ENCODE measurements at places on chromosomes 5 and 9.

GRCh38 chr5:10874541-10874940 lies 113.5 kb upstream of the DAP start:
- no peak for DNase-seq

- no peak for DNase-seq
These were observed 30.3 kb upstream of the HMGCR start for GRCh38 chr5:75306746-75307145.

DNA sequence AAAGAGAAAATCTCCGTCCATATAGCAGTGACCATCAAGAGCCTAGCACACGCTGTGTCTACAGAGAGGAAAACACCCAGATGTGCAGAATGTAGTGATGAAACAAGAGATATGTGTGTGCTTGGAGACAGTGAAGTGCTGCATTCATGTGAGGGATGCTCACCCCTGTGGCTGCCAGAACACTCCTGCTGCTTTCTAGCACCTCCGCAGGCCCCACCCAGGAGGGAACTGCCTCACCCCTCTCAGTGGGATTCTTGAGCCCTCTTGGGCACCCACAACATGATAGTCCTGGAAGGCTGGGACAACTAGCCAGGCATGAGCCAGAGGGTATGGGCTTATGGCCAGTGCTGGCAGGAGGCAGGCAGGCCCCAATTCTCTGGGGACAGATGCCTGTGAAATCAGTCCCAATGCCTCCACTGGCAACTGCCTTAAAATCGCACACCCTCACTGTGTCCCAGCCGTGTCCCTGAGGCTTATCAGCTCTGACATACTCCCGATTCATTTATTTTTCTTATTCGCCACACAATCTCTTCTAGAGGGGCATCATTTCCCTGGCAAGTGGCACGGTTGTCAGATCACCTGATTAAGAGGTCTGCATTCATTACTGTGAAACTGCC lies 73.2 kb upstream of the FSTL4 start:
- no peak for DNase-seq

DNA sequence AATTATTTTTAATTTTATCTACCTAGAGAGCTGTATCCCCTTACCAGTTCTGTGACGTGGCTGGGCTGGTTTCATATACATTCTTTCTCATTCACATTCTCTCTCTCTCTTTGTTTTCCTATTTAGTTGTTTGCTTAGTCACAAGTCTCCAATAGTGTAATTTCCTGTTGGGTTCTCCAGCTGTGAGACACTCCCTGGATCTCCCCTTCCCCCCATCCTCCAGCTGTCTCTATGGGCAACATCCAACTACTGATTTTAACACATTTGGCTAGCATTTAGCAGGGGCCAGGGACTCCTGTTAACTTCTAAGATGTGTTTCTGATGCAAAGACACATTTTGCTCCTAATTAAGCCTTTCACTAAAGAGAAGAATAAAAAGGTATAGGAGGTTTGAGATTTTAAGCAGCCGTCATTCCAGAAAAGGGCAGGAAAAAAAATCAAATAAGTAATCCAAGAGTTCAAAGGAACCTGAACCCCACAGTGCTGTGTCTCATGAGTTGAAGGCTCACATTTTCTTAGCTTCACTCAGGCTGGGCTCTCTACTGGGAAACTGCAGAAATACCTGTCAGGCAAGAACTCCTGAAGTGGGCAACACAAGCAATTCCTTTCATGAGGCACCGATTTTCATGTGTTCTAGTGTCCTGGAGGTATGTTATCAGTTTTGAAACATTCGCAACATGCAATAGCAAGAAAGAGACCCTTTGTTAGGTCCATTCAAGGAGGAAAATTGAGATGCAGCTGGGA lies 198.7 kb upstream of the C9orf72 start:
- DNase-seq: peak; percentile 87

DNA sequence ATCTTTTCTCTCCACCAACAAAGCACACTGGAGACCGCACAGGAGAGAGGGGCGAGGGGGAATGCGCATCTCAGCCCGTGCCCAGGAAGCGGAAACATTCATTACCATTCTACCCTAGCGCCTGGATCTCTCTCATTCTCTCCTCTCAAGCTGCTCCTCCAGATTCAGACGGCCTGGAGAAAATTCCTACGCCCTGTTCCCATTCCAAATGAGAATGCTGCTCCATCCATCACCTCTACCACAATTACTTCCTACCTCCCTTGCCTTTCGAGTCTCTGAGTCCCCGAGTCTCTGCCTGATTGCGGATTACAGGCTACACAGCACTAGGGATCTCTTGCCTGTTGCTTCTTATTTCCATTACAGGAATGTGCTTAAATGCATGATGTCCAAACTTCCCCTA lies 6.7 kb downstream of the DDX31 start:
- DNase-seq: no peak

GRCh38 chr5:20497356-20497755 lies 509.4 kb upstream of the CDH18 start:
- DNase-seq: peak; percentile 5

GRCh38 chr5:142833517-142834449 lies 63.6 kb downstream of the ARHGAP26 start:
- no peak for DNase-seq
